NCI-H1105 (cell line): ENCODE measurements at places on chromosomes 7 and 10.

GRCh38 chr7:112103246-112103645, 103.0 kb downstream of the DOCK4 start:
- no peak for DNase-seq

- no peak for DNase-seq
These were observed 340.0 kb upstream of the MEOX2 start for GRCh38 chr7:16026253-16027020.

DNA sequence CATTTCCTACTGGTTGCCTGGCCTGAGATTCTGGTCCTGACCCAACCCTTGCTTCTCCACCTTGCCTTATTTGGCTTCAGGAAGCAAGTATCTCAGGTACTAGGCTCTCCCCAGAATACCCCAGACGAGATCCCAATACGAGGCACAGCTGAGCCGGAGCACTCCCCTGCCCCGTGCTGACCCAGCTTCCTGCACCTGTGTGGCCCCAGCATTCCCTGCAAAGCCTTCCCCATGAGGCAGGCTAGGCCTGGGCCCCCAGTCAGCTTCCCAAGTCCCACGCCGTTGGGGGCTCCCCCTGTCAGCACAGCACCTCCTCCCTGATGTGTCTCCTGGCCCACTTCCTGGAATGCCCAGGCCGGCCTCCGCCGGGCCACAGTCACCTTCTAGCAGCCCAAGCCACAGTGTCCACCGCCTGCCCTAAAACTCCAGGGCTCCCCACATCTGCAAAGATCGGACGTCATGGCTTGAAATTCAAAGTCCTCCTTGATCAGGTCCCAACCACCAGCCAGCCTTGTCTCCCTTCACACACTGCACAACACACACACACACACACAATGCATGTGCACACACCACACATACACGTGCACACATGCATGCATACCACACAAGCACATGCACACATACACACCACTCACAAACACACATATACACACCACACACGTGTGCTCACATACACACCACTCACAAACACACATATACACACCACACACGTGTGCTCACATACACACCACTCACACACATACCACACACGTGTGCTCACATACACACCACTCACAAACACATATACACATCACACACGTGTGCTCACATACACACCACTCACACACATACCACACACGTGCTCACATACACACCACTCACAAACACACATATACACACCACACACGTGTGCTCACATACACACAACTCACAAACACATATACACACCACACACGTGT, 78.9 kb upstream of the FOXK1 start:
- no peak for DNase-seq

DNA sequence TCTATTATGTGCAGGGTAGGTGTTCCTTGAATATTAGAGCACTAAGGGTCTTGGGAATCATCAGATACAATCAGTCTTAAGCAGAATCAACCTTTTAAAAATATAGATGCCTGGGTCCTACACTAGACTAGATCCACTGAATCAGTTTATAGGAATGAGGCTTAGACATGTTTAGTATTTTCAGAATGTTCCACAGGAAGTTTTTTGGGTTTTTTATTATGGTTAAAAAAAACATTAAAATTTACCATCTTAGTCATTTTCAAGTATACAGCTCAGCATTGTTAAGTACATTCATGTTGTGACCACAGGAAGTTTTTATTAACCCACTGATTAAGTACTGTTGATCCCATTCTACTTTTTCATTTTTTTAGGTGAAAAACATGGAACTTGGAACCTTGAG, 135.7 kb downstream of the LCOR start:
- DNase-seq: no peak

DNA sequence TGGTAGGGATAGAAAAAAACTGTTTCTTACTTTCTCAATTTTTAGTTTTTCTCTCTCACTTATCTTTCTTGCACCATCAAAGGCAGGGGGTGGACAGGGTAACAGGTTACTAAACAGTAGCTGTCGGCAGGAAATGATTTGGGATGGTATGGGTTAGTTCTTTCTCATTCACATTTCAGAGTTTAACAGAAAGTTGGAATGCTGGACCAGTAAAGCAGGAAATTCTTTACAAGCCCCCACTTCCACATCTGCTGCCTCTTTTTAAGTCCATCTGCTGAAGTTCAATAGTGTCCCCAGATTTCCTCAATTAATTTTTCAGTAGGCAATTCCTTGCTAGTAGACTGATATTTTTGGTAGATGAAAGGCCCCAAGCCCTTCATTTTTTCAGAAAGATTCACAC, 23.3 kb downstream of the TWIST1 start:
- no peak for DNase-seq

DNA sequence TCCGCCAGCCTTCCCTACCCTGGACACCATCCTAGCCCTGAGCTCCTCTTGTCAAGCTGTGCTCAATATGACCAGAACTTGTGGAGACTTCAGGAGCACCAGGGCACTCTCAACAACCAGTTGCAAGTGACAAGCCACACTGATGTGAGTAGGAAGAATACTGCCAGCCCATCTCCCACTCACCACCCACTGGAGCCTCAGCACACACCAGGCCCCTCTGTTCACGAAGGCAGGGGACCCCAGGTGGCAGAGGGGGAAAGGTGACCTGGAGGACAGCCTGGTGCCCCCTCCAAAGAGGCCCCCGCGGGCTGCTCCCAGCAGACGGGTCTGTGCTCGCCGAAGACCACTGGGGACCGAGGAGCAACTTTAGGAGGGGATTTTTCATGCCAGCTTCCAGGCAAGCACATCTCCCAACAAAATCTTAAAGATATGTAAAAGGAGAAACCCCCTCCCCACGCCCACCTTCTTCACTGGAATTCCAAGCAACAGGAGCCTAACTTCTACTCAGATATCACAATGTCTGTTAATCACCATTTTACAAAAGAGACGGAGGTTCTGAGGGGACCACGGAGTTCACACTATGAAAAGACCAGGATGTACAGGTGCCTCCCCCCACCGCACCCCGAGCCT, 1.0 kb downstream of the MMD2 start:
- DNase-seq: no peak

- DNase-seq: no peak
These were observed 36.9 kb downstream of the BAG3 start for GRCh38 chr10:119688033-119688508.

GRCh38 chr10:6203331-6204062, 765 bp downstream of the PFKFB3 start:
- no peak for DNase-seq

GRCh38 chr7:115747174-115747573, 283.4 kb downstream of the TFEC start:
- DNase-seq: no peak

- DNase-seq: no peak
These were observed 57.5 kb upstream of the DNAAF5 start for GRCh38 chr7:668958-669357.

DNA sequence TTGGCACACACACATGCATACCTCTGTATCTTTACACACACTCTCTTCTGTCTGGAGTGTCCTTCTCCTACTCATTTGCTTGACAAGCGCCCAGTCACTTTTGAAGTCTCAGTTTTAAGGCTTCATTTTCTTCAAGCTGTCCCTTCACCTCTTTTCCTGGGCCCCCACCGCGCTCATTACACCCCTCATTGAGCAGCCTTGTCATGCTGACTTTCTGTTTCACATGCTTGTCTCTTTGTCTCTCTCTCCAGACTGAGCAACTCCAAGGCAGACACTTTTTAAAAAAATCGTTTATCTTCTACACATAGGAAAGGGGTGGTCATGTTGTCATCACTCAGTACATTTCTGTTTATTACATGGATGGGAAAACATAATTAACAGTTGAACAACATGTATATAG, 225.2 kb upstream of the FZD1 start:
- no peak for DNase-seq

DNA sequence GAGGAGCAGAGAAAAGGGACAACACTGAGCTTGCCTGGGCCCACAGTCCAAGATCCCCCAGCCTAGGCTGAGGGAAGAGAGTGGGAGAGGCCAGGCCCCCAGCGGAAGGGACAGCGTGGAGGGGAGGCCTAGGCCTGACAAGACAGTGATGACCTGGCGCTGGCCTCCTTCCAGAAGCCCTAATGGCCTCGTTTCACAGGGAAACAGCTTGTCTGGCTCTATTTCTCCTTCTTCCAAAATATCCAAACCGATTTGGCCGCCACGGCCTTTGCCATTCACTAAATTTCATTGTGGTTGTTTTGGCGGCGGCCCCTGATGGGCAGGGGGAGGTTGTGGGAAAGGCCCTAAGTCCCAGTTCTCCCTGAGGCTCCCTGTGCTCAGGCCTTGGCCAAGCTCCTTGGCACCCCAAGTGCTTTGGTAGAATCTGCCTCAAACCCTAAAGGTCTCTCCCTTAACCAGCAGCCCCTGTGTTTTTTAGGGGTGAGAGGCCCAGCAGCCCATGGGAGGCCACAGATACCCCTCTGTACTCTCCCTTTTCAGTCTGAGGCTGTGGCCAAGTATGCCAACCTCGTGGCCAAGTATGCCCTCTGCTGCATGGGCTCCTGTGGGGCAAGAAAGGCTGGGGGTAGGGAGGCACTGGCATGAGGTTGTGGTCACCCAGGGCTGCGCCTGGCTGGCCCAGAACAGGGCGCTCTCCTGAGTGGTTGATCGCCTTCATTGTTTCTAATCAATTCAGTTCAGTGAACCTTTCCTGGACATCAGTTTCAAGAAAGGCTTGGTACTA, 37.3 kb downstream of the PAX2 start:
- no peak for DNase-seq

DNA sequence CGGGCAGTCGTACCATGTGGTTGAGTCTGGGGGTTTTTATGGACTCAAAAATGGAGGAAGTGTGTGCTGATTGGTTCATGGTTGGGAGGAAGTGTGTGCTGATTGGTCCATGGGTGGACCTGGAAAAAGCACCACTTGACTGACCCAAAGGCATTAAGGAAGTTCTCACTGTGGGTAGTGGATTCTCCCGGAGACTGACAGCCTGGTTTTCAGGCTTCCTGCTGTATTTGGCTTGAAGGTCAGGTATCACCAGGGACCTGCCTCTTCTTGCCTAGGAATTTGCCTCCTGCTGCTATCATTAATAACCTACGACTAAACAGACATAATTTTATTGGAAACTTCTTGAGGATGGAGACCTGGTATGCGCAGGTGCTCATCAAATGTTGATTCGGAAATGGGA, 268.8 kb upstream of the LRGUK start:
- no peak for DNase-seq

- no peak for DNase-seq
These were observed 181.1 kb downstream of the TNS3 start for GRCh38 chr7:47400741-47401206.

DNA sequence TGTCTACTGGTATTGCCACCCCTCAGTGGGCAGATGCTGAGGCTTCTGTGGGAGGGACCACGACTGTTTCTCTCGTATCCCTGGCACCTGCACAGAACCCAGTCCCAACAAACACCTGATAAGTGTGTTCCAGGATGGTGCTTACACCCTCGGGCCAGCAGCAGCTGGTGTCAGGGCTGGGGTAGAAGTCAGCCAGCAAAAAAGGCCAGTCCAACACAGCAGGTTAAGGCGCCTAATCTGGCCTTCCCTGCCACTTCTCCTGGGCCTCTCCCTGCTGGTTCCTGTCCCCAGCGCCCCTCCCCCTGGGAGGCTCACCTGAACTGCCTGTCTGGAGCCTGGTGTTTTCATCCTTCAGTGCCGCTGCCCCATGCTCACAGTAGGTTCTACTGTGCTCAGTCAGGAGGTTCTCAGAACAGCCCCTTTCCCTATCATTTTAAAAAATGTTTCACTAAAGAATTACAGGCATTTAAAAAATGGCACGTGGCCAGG, 20.0 kb downstream of the PODXL start:
- no peak for DNase-seq

GRCh38 chr10:123011987-123012386, 3.2 kb downstream of the ACADSB start:
- no peak for DNase-seq

GRCh38 chr7:153616711-153617325, 435.4 kb upstream of the DPP6 start:
- DNase-seq: no peak
